ENCODE measurements at places on chromosomes 2 and 18.
A peak's percentile ranks its signal among the peaks of the same experiment; 100 is the strongest.

DNA sequence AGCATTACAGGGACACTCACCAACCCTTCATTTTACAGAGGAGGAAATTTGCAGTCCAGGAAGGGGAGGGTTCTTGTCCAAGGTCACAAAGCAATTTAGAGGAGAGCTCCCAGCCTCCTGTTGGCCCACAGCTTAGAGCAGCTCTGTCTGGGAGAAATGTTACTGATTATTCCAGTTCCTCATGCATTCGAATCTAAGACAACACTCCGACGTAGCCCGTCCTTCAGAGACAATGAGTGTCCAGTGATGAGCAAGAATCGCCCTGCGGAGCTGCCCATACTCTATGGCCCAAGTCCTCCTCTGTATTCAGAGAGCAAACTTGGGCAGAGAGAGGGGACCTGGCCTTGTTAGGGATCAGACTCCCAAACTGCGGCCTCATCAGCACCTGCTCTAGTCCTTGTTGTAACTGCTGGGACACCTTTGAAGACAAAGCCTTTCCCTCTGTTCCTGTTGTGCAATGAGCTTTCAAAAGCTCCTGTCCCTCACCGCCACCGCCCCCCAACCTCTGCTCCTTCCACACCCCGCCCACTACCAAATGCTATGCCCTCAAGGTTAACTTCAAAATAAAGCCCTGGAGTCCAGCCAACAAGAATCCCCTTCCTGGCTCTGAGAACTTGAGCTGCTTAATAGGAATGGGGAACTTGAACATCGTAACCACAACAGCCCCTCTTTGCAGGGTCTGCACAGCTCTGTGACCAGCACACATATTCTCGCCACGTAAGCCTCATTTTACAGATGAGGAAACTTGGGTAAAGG, 234.8 kb upstream of the SMAD2 start:
- DNase-seq: peak; percentile 78

DNA sequence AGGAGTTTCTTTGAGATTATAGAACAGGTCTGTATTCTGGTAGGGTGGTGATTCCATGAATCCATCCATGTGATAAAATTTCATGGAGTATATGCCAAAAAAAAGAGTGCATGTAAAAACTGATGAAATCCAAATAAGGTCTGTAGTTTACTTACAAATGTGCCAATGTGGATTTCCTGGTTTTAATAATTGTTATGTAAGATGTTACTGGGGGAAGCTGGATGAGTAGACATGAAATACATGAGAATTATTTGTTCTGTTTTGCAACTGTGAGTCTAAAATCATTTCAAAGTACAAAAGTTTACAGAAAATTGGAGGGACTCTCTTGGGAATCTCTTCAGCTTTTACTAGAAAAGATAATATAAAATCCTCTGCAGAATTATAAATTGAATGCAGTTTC, 23.7 kb upstream of the TMEM214 start:
- DNase-seq: no peak

- no peak for DNase-seq
These were observed 886.7 kb upstream of the CHAC2 start for GRCh38 chr2:52880872-52881271.

- no peak for DNase-seq
These were observed 46.6 kb downstream of the ZNF516 start for GRCh38 chr18:76448256-76449110.

- no peak for DNase-seq
These were observed 7.4 kb downstream of the DNAJB2 start for GRCh38 chr2:219286436-219287115.

DNA sequence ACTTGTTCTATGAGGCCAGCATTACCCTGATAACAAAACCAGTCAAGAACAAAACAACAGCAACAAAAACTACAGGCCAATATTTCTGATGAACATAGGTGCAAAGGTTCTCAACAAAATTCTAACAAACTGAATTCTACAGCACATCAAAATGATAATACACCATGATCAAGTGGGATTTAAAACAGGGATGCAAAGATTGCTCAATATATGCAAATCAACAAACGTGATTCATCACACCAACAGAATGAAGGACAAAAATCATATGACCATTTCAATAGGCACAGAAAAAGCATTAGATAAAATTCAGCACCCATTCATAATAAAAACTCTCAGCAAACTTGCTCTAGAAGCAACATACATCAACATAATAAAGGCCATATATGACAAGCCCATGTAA, 173.6 kb downstream of the CAMKMT start:
- DNase-seq: no peak

GRCh38 chr2:135212757-135213156, 160.7 kb downstream of the RAB3GAP1 start:
- DNase-seq: no peak

DNA sequence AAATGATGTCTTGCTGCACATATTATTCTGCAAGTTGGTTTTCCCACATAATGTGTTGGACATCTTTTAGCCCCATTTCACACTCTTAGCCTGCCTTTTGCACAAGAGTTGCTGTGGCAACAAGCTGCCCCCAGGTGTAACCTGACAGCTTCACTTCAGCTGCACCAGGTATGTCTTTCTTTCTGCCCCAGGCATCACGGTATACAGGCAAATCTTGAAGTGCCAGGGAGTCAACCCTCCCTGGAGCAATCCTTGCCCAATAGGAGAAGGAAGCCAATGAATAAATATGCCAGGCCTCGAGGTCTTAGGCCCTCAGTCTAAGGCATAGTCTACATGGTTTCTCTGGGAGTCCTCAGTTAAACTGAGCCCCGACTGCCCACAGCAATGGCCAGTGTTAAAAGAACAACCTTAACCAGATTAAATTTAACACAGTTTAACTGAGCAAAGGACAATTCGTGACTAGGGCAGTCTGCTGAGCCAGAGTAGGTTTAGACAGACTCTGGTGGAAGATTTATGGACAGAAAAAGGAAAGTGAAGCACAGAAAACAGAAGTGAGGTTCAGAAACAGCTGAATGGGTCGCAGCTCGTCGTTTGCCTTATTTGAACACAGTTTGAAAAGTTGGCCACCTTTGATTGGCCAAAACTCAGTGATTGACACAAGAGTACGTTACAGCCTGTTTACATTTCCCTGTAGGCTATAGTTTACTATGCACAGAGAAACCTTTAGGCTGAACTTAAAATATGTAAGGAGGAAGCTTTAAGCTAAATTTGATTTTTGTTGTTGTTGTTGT, 32.0 kb upstream of the C1QL2 start:
- no peak for DNase-seq

GRCh38 chr2:215027779-215028178, 110.6 kb downstream of the ABCA12 start:
- no peak for DNase-seq

DNA sequence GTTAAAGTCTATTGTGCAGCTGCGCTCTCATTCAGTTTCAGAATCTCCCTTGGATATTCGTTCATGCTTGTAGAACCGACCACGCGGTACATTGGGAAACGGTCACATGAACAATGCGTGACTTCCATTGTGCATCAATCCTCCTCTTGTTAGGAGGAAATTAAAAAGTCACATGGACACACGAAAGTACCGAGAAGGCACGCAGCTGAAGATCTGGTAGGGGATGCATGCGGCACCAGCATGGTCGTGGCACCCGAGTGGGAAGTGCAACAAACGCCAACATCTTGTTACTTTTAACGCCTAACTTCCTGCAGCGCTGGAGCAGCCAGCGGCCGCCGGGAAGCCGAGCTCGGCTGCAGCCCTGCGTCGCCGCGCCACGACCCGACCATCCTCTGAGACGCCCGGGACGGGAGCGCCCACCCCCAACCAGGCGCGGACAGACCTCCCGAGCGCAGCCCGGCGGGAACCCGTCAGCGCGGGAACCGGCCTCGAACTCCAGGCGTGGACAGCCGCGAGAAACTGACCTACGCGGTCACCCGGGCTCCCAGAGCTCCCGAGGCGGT, 412 bp downstream of the OSBPL1A start:
- DNase-seq: peak; percentile 58

GRCh38 chr2:240519396-240520129, 38.2 kb downstream of the ANKMY1 start:
- no peak for DNase-seq

- no peak for DNase-seq
These were observed 238.5 kb downstream of the DYSF start for GRCh38 chr2:71691747-71692441.

- DNase-seq: no peak
These were observed 372.4 kb upstream of the SALL3 start for GRCh38 chr18:78607221-78607620.

- DNase-seq: no peak
These were observed 20.8 kb upstream of the ZNF396 start for GRCh38 chr18:35397976-35398375.

DNA sequence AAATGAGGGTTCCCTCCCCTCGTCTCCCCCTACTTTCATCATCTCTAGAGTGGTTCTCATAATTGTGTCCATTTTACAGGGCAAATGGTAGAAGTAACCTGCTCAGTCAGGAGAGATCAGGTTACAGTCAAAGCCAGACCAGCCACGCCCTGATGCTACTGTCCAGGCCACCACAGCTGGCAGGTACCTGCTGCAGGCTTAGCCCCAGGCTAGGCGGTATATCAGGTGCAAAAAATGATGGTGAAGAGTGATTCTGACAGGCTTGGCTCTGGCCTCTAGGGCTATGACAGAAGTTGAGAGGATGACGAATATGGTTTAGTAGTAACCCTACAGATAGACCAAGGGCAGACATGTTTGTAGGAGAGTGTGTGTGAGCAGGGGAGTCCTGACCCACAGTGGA, 67.1 kb downstream of the HAUS1 start:
- DNase-seq: no peak

DNA sequence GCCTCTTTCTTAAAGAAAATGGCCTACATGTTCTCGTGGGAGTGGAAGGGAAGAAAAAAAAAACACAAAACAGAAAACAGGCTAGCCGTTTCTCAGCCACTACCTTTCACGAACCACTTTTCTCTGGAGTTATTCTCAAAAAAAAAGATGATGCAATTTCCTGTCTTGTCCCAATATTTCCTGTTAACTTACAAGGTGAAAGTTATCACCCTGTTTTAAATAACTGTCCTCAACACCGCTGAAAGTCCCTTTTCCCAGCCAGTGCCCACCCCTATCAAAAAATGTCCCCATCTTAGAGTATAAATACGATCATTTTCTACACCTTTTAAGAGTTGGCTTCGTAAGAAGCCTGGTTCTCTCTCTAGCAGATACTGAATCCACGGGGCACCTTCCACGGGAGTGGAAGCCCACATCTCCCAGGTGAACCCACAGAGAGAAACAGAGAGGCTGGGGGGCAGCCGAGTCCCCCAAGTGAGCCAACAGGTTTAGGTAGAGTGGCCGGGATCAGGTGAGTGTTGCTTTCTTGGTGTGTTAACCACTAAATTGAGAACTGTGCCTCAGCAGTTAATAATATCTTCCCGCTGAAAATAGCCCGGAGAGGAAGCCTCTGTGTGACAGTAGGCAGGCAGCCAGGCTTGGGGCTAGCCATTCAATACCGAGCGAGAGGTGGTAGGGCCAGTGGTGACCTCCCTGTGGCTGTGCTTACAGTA, 15.9 kb downstream of the SMAD7 start:
- no peak for DNase-seq

DNA sequence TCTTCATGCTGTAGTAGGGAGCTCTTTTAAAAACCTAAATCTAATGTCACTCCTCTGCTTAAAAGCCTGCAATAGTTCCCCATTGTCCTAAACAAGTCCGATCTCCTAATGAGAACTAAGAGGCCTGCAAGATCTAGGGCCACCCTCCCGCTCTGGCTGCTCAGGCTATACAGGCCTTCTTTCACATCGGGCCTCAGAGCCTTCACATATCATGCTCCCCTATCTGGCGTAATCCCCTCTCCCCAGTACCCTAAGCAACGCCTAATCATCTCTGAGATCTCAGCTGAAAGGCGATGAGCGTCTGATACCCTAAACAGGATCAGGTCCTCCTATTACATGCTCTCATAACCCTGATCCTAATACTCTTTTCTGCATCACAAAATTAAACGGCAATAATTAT, 1.9 kb downstream of the MAP4K3 start:
- DNase-seq: no peak

DNA sequence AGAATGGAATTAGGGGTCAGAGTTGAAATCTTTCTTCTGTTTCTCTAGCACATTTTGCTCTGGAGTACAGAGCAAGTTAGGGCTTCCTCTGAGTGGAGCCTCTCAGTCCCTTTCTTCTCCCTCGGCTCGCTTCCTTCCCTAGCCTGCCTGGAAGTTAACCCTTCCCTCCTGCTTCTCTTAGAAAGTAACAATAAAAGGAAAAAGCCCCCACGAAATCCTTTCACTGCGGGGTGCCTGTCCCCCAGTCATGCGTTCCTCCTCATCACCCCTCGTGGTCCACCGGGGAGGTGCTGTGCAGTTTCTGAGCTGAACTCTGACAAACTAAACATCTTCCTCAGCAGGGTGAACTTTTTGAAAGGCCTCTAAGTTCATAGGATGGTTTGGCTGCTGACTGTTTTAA, 2.0 kb downstream of the IGFBP2 start:
- no peak for DNase-seq

DNA sequence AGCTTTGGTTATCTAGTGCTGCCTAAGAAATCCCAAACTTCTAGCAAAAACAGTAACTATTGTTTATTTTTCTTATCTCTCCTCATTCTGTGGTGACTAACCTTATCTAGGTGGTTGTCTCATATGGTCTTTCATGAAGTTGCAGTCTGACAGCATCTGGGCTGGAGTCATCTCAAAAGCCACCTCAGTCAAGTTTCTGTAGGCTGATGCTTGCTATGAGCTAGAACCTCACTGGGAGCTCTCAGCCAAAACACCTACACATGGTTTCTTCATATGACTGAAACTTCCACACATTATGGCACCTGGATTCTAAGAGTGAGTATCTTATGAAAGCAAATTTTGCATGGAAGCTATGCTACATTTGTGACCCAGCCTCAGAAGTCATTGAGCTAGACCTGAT, 596.4 kb upstream of the VRK2 start:
- DNase-seq: no peak

GRCh38 chr2:85154048-85154753, 21.0 kb downstream of the TCF7L1 start:
- no peak for DNase-seq

- DNase-seq: no peak
These were observed 1.8 kb upstream of the NFATC1 start for GRCh38 chr18:79393635-79394533.

DNA sequence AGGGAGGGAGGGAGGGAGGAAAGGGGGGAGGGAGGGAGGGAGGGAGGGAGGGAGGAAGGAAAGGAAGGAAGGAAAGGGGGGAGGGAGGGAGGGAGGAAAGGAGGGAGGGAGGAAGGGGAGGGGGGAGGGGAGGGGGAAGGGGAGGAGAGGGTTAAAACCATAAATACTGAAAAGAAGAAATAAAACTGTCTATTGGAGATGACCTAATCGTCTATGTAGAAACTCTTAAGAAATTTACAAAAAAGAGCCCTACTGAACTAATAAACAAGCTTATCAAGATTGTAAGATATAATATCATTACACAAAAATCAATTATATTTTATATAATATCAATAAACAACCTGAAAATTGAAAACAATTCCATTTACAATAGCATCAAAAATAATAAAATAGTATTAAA, 32.3 kb upstream of the CTDP1 start:
- DNase-seq: no peak

- DNase-seq: no peak
These were observed 31.9 kb downstream of the MYO7B start for GRCh38 chr2:127567351-127567854.

GRCh38 chr18:60984510-60984909, 348.7 kb upstream of the CDH20 start:
- no peak for DNase-seq

All from GDM1 (cell line).